Aorta (tissue), 5 donors: ENCODE measurements at places on chromosomes 12 and 14. TPM values are rescaled to one million over a fixed set of nuclear protein-coding genes. Genes with fewer than 3 reads are reported as not detected.

- DNase-seq: peak; percentile 94
Observed at GRCh38 chr12:124767066-124767821, 96.4 kb downstream of the SCARB1 start.

DNA sequence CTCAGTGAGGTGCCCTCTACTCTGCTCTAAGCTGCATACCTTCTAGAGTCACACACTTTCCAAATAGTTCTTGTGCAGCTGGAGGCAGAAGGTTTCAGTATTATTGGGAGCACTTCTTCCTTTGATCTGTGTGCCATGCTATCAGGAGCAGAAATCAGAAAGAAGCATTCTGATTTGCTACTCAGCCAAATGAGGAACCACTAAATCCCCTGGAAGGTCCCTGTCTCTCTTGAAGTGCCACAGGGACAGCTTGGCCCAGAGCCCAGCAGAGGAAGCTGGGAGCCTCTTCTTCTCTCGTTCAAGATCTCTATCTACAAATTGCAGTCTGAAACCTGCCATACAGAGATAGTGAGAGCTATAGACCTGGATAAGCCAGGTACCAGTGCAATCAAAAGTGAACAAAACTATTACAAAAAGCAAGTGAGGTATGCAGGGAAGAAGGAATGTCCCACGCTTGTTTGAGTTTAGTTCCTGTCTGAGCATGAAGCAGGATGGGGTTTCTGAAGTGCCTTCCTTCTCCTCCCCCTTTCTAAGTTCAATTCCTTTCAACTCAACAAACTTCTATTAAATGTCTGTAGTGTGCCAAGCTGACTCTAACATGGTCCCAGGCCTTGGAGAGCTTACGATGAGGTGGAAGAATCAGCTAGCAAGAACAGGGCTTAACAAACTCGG is 100.9 kb upstream of the PARP11 start:
- DNase-seq: peak; percentile 53

GRCh38 chr14:56172571-56172971 is 54.4 kb downstream of the PELI2 start:
- no peak for DNase-seq

DNA sequence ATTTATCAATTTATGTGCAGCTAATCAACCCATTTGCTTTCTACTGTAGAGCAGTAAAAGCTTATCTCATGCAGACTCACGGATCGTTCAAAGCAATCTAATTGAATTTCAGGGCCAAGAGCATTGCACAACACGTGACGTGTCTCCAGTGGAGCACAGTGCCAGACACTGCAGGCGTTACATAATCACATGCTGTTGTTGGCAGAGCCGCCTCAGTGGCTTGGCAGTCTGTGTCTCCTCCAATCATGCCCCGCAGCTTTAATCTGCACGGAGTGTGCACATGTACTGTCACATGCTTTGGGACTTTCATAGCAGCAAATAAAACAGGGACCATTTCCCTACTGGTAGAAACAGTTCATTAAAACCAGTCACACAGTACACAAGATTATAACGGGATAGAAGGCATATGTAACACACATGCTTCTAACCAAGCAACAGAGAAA is 309.3 kb downstream of the ITPR2 start:
- DNase-seq: peak; percentile 93

DNA sequence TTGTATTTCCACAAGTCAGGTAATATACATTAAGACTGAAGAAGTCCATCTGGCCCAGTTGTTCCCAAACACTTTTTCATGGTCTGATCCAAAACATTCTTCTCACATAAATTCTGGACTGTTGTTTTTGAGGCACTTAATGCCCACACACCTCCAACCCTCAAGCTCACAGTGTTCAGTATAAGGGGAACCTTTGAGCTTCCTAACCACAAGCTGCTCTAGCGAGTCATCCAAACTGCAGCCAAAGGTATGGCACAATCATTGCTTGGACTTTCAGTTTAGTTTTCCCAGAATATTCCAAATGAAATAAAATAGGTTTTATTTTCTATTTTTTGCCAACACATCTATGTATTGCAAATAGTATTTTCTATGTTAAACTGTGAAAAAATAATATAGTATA is 103.0 kb downstream of the PUS7L start:
- no peak for DNase-seq

Gene HCAR2
- 0.29 TPM for total RNA-seq
